ENCODE measurements at places on chromosomes 6 and 20.

- no peak for DNase-seq
These were observed 282.6 kb upstream of the ID4 start for GRCh38 chr6:19554356-19555225.

DNA sequence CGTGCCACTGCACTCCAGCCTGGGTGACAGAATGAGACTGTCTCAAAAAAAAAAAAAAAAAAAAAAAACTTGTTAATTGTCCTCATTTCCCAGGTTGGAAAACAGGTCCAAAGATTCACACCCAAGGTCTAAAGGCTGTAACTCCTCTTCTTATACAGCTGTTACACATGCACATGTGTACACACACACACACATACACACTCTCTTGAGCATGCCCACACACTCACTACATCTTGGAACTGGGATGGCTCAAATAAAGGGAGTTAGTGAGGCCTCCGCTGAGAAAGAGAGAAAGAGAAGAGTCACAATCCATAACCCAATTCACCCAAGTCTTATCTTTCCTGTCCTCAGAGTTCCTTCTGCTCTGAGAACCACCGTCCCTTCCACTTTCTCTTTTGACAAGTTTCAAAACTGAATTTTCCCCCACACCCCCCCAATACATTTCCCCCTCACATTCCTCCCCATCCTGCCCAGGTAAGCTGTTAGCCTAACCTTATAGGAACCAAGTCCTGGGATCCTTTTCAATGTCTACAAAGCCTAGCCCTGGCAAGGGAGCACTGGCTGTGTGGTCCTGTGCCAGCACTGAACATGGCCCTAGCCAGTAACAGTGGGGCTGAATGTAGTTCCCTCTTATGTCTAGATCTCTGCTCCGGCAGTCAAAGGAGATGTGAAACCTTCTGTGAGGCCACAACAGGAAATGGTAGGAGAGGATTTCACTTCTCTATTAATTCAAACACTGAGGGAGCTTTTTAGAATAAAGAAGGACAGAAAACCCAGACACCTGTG lies 3.2 kb upstream of the HLA-DMB start:
- no peak for DNase-seq

DNA sequence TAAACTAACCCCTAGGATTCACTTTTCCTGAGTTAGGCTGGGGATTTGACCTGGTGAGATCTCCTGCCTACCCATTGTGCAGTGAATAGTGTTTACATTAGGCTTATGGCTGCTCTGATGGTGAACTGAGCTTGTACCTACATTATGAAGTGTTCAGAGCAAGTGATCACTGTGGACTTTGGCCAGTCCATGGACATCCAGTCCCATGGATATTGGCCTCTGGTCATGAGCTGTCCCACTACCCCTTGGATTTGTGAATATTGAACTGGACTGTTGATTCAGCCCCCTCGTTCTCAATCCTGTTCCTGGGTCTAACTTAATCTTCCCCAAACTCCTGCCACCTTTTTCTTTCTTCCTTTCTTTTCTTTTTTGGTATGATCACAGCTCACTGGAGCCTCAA lies 13.8 kb downstream of the ASIP start:
- no peak for DNase-seq

- peak; percentile 82 for DNase-seq
These were observed 13.3 kb downstream of the NFATC2 start for GRCh38 chr20:51529081-51529681.

- no peak for DNase-seq
These were observed 330.2 kb downstream of the TAF4 start for GRCh38 chr20:61735503-61735785.

DNA sequence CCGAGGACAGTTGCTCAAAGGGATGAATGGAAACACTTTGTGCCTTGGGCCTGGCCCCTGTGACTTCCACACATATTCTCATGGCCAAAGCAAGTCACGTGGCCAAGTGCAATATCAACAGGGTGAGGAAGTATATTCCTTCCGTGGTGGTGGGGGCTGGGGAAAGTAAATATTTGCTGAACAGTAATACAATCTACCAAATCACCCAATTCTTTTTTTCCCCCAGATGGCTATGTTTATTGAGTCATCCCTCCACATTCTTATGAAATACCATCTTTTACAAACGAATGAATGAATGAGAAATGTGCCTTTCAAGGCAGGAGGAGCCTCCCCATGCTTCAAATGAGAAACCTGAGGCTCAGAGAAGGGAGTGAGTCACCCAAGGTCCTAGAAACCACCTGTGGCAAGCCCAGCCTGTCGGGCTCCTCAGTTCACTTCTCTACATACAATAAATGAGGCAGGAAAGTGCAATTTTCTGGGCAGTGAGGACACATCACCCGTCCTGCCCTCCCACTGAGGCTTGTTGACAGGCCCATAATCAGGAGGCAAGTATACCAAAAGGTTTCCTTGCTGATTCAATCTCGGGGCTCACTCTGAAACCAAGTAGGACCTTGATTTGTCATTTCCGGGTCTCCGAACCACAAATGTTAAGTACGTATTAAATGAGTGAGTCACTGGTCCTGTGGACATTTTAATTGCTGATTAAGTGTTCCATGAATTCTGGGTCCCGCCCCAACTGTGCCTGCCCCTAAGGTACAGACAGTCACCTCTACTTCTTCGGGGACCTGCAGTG lies 25.3 kb upstream of the TOP1 start:
- peak; percentile 85 for DNase-seq

GRCh38 chr6:43481591-43482236 lies 4.3 kb downstream of the TJAP1 start:
- DNase-seq: no peak

- no peak for DNase-seq
These were observed 195.7 kb downstream of the CD83 start for GRCh38 chr6:14313248-14313647.

GRCh38 chr6:37699138-37699766 lies 1.6 kb upstream of the MDGA1 start:
- DNase-seq: no peak

DNA sequence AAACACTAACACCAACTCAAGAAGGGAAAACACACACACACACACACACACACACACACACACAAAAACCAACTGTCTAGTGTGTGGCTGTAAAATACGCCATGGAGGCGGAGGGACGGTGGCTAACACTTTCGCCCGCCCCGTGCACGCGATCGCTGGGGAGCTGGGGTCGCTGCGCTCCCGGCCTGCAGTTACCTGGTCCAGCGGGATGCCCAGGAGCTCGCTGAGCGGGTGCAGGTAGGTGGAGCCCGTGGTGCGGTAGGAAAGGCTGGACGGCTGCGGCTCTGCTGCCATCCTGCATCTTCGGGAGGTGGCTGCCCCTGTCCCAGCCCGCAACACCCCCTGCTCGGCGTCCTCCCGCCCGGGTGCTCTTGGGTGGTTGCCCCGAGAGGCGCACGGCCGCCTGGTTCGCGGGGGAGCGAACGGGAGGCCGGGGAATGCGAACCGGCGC lies 303 bp downstream of the MBOAT1 start:
- no peak for DNase-seq

- peak; percentile 19 for DNase-seq
These were observed 395.8 kb upstream of the MARCKS start for GRCh38 chr6:113461153-113461932.

DNA sequence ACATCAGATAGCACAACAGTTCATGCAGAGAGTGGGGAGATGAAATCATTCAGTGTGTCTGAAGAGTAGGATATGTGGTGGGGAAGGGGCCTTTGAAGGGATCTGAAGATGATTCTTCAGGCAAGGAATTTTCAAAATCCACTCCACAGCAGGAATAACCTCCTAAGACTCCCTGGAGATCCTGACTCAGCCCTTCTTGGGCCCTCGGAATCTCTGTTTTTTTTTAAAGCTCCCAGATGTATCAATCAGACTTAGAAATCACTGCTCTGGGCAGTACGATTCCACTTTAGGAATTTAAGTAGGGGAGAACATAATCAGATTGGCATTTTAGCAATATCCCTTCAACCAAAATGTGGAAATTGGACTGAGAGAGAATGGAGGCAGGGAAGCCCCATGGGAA lies 55.5 kb downstream of the RIOK1 start:
- DNase-seq: peak; percentile 68

- DNase-seq: no peak
These were observed 193.3 kb downstream of the TSHZ2 start for GRCh38 chr20:53165452-53165851.

DNA sequence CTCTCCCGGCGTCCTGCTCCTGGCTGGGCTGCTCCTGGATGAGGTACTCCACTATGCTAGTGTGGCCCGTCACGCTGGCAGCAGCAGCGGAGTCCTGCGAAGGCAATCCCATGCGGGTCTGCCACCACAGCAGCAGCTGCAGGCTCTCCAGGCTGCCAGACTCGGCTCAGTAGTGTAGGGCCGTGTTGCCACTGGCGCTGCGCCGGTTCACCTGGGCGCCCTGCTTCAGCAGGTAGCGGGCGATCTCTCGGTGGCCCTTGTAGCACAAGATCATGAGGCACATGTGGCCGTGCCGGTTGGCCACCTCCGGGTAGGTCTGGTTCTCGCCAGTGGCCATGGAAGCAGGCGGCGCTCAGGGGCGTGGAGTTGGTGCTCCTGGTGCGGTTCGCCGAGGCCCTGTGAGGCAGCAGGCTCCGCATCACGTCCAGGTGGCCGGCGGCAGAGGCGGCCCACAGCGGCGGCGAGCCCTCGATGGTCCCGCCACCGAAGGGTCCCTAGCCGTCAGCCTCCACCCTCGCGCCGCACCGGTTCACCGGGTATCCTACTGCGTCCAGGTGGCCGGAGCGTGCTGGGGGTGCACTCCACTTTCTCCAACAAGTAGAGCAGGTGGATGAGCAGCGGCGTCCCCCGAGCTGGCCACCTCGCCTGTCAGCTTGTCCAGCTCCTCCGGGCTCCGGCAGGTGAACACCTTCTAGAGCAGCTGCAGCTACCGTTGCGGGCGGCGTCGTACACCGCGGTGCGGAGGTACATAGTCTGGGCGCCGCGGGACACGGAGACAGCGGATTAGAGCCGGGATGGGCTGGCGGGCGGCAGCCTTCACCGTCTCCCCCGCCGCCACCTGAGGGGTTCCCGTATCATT lies 19.8 kb downstream of the RFPL4B start:
- no peak for DNase-seq

DNA sequence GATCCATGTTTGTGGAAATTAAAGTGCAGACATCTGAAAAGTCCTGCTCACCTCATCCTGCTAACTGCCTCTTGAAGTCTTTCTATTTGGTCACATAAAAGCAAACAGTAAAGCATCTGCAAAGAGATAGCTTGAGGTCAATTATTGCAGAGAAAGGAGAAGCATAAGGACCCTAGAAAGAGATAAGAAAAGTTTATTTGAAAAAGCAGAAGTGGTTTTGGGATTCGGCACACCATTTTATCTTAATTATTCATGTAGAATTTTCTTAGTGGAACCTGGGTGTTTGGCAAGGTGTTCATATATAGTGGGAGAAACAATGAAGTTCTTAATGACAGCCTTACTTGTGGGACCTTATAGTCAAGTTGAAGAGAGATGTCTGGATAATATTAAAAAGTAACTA lies 280.8 kb downstream of the CENPW start:
- DNase-seq: no peak

DNA sequence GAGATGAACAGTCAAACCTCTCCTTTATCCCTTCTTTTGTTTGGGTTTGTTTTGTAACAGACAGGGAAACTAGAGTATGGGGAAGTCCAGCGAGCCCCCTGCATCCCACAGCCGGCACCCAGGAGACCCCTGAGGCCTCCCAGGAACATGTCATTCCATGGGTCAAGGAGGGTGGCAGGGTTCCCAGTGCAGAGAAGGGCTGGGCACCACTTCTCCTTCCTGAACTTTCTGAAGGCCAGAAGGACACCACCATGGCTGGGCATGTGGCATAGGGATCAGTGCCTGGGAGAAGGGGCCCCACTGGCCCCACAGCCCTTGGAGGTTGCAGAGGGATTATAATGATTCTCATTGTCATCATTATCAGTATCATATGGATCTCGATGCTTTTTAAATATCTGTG lies 13.9 kb upstream of the CST7 start:
- no peak for DNase-seq

DNA sequence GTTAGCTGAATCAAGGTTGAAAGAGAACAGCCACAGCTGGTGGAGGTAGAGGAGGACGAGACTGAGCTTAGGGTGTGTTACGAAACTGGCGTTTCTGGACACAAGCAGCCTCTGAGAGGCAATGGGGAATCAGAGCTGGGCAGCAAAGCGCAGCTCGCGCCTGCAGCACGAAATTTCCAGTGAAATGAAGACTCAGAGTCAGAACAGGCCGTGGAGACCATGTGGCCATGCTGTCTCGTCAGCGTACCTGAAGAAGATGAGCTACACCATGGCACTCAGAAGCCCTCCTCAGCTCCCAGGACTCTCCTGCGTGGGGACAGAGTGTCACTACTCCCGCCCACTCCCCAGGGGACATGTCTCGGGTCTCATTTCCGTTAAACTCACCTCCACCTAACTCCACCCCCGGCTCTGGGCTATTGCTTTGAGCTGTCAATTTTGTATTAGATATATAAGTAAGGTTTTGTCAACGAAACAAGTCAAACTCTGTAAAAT lies 256.9 kb downstream of the ERMARD start:
- DNase-seq: no peak

DNA sequence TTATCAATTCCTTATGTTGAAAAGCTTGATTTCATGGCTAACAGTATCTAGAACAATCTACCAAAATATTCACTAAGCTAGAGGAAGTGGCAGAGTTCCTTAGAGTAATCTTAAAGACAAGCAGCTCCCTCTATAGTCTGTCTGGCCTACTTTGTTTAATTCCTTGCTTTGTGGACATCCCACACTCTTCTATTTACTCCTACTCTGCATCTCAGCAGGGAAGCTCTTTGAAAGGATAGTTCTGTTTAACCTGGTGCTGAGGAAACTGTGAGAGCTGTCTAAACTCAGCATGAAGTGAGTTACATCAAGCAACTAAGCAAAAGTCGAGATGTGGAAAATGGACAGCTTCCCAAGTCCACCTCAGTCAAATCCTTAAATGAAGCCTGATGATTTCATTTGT lies 4.3 kb downstream of the REV3L start:
- DNase-seq: peak; percentile 20

DNA sequence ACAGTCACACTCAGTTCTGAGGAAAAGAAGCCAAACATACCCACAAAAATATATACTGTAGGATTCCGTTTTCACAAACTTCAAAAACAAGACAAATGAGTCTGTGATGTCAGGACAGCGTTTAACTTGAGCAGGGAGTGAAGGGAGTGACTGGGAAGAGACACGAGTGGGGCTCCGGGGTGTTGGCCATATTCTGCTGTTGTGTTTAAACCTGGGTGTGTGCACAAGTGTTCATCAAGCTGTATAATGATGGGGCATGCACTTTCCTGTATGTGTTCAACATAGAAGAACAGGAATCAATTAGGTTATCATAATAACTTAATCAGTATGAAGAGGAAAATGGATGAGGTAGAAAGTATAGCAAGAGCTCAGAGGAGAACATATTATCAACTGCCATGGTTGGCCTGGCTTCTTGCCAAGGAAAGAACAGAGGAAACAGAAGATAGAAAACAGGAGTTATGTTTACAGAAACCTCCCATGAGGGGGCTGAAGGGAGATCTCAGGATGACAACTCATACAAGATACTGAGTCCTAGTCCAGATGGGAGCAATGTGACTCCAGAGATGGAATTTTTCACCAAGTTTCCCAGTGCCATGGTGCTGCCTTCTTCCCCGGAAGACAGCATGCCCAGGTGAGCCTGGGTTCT lies 15.1 kb upstream of the AFDN start:
- DNase-seq: no peak
